ENCODE measurements at places on chromosomes 1 and 21. TPM values are rescaled to one million over a fixed set of nuclear protein-coding genes. Genes with fewer than 3 reads are reported as not detected.

DNA sequence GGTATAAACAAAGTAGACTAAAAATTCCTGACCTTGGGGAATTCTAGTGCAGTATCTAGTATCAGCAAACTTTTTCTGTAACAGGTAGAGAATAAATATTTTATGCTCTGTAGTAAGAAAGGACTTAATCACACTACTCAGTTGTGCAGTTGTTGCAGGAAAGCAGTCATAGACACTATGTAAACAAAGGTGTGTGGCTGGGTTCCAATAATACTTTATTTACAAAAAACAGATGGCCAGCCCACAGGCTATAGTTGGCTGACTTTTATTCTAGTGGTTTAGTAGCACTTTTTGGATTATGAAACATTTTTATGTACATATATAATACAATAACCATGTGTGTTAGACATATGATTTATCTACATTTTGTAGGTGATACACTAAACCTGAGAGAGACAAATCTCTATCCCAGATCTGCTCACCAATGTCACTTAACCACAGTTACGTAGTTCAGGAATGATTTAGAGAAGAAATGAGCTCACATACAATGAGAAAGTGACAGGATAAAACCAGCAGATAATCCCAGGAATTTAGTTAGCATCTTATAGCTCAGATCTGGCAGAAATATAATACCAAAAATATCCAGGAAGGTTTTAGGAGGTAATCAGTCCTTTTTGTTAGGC, 56.1 kb downstream of the MIER1 start:
- no peak for DNase-seq

- no peak for DNase-seq
Observed at GRCh38 chr1:30068787-30069472, 654.5 kb downstream of the MATN1 start.

DNA sequence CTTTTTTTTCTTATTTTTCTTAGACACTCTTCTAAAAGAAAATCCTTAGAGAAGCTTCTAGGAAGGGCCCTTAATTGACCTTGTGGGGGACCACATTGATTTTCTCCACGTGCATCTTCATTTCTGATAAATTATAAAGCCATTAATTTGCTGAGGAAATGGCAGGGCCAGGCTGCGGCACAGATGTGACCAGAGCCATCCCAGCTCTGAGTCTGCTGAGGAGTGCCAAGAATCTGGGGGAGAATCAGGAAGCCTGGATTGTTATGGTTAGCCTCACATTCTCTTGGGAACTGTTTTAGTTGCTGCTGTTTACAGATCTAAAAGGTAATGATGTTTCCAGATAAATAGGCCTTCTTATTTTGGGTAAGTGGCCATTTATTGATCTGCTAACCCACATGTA, 16.2 kb downstream of the PROX1 start:
- no peak for DNase-seq

- DNase-seq, result no peak
Observed at GRCh38 chr1:181743878-181744312, 260.6 kb downstream of the CACNA1E start.

DNA sequence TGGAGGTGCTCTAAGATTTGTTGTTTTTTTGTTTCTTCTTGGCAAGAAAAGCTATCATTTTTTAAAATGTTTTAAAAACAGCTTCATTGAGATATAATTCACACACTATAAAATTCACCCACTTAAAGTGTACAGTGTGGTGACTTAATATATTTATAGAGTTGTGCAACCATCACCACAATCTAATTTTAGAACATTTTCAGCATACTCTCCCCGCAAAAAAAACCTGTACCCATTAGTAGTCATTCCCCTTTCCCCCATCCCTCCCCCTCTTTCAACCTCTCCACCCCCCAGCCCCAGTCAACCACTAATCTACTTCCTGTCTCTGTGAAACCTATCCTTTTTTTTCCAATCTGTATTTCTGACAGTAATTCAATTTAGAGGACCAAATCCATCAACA, 30.6 kb downstream of the ZC3H11B start:
- DNase-seq, result no peak

GRCh38 chr1:93180723-93181613, at the start of gene CCDC18:
Gene CCDC18 (plus strand): TSS chr1:93180724. CDS start chr1:93183362, 2,638 bp downstream.
- DNase-seq, result peak; percentile 58

Gene C1orf167
- total RNA-seq, result not detected

DNA sequence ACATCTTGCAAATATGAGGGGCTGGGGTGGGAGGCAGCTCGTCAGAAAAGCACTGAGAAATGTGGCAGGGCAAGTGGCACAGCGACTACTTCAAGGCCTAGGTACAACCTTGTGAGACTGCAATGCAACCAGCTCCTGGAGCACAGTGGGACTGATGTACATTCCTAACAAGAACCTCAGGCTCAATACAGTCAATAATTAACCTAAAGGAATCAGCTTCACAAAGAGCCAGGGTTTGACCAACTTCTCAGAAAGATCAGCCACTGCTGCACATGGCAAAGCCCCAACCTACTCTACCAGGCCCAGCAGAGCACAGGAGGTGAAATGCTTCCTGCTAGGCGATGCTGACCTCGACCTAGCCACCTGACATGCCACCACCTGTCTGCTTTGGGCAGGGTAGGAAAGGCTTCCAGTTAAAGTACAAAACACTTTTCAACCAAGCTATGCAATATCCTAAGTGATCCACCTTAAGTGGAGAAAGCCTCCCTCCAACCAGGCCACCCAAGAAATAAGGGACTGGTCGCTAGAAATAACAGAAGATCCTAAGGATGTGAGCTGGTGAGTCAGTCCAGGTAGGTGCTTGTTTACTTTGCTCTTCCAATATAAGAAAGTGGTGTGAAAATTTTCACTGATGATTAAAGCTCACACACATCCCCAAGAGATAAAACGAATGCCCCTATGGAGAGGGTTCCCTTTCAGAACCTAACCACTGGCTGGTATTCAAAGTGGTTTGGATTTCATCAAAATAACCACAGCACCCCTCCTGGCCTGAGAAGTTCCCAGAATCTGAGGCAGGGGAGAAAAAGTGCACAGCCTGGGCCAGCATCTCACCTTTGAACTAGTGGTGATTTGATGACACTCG, 2.1 kb downstream of the RIPK4 start:
- DNase-seq, result no peak

- no peak for DNase-seq
Observed at GRCh38 chr1:217614200-217614712, 16.6 kb downstream of the GPATCH2 start.

DNA sequence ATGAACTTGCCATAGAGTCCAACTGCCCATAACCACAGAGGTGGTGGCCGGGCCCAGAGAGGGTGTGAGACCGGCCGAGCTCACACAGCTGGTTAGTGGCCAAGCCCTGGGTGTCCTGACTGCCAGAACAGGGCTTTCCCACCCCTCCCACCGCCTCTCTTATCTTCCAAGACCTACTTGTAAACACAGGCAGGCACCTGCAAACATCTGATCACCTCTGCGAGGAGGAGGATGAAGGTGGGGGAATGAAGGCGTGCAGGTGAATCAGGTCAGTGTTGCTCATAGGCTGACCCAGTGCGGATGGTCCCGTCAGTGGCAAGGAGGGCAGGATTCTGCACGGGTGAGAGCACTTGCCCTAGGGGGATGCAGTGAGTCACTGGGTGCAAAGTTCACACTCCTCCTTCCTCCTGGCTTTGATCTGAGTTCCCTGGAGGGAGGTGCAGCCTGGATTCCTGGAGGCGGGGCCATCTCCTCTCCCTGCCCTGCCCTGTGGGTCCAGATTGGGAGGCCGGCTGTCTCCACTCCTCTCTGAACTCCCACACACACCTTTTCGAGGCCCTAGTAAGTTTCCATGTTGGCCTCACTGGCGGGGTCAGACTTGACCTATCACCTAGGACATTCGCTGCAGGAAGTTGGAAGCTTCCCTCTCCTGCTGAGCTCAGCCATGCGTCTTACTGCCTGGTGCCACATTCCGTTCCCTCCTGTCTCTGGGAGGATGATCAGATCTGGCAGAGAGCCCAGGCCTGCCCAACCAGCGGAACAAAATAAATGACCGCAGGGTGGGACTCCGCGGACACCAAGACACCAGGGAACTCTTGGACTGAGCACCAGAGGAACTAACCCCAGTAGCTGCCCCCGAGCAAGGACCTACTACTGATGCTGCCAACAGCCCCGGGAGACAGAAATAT, 7.3 kb downstream of the UQCRHL start:
- peak; percentile 84 for DNase-seq

DNA sequence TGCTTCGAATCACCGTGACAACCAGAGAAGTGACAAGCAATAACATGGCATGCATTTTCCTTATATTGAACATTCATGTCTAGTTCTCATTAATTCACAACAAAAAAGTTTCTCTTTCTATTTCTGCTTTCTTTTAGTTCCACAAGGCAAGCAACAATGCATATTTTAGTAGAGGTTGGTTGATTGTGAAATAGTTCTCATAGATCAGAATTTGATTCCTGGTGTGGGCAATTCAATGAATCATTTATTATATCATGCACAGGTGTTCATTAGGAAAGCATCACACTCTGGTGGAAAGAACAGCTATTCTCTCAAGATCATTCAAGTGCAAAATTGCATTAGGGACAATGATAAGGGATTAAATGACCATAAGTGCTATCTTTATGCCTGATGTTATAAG, 980.9 kb downstream of the BRINP3 start:
- DNase-seq, result no peak

DNA sequence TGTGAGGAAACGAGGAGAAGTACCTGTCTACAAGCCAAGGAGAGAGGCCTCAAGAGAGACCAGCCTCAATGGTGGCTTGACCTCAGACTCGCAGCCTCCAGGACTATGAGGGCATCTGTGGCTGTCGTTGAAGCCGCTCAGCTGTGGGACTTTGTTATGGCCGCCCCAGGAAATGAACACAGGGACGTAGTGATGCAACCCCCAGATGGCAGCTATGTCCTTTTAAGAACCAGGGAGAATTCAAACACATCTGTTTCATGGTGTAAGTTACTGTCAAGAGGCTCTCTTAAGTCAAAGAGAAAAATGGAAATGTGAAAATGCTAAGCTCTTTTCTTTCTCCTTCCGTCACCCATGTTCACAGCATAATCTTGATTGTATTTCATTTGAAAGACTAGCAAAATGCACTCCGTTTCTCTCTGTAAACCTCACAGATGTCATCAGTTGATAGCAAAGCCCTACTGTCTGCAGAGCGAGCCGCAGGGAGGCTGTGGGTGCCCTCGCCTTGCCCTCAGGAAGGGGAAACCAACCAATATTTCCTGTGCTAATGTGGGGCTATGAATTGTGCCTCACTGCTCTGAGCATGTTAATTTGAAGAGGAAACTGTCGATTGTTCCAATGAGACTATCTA, 21.3 kb downstream of the UBASH3A start:
- no peak for DNase-seq

DNA sequence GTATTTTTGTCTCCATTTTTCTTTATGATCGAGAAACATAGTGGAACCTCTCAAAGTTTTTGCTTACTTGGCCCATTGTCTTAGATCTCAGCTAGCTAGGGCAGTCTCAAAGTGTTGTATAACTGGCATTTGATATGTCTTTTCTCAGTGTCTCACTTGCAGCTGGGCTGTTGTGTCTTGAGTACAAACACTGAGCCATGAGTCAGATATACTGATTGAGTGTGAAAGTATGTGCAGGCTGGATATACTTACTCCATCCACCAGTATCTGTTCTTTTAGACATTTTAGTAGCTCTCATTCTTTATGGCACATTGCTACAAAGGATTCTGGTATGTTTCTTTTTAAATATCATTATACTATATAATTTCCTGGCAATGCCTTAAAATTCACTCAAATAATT, 14.3 kb upstream of the GPR52 start:
- DNase-seq, result peak; percentile 50

DNA sequence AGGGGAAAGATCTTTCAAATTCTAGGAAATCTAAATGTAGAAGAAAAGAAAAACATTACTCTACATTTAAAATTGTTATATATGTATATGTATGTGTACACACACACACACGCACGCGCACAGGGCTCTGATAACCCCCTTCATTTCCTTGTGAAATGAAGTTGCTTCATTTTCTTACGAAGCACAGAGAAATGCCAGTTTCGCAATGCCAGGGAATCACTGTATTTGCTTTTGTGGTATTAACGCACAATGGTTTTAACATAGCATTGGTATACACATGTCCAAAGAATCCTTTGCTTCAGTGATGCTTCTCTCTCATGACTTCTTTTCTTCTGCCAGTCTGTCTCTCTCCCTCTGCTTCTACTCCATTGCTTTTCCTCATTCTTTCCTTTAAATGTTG, 8.4 kb upstream of the DDAH1 start:
- no peak for DNase-seq

DNA sequence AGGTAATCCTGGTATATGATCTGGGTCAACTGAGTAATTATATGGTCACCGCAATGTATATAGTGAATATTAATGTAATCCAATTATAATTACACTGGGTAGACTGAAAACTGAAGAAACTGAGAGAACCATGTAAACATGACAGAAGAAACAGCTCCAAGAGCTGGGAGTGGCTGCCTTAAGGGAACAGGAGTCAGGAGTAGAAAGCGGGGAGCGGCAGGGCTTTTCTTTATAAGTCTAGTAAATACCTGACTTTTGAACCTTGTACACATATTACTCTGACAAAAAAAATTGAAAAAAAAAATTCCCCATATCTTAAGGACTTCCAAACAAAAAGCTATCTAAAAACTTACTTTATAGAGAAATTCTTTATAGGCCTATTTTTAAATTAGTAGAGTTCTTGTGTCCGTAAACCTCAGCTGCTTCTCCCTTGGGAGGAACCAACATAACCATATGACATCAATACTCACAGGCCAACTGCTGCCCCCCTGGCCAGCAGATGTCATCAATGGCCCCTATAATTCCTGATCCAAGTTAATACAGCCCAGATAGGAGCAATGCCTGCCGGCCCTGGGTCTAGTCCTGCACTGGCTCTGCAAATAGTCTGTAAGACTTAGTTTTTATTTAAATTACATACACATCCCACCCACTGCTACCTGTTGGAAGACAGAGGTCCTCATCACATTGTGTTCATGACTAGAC, 33.8 kb downstream of the THAP3 start:
- no peak for DNase-seq

Gene LRRC8D
- 45.4 TPM for total RNA-seq

Gene OR10J1
- total RNA-seq, result not detected

DNA sequence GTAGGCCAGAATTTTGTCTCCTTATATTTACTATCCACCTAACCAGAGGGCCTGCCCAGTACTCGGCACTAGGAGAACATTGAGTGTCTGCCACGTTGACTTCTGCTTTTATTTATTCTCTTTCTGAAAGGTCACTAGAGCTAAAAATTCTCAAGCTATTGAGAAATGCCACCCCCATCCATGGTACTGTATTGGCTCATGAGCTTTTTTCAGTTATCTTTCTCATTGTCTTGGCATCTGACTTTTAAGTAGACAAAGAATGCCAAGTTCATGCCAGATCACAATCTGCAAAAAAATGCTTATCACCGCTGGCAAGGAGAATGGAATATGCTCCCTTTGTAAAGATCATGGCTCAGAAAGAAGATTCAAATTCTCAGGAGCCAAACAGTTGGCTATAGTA, 49.8 kb upstream of the MROH9 start:
- DNase-seq, result peak; percentile 43

Gene BEND5
- total RNA-seq, result not detected

DNA sequence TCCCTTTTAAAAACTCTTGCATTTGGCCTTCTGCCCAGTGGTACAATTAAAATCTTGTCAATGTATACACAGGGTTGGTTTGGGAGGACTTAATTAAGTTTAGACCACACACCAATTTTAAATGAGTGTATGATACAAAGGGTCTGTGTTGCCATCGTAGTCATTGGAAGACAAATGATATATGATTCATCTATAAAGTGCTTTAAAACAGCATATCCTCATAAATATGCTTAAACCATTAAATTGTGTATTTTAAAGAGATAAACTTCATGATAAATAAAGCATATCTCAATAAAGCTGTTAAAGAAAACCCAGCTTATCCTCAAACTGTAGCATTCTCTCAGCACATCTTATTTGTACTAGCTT, 69.5 kb downstream of the LUZP1 start:
- no peak for DNase-seq

Gene LGALS8
- total RNA-seq, result 36.0 TPM

Gene KIF14
- total RNA-seq, result 5.2 TPM
